NCI-H2029 (cell line): ENCODE measurements at places on chromosomes 1 and 21.

DNA sequence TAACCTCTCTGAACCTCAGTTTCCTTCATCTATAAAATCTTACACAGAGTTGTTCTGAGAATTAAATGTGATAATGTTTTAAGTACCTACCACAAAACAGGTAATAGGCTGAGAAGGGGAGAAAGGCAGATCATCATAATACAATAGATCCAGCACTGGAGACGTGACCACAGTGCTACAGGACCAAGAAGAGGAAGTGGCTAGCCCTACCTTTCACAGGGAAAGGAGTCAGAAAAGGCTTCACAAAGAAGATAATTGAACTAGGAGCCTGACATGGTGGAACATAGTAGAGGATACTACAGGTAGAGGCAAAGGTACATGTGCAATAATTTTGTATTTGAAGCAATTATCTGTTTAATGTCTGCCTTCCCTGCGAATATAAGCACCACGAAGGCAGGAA is 45.1 kb downstream of the ERI3 start:
- no peak for DNase-seq

DNA sequence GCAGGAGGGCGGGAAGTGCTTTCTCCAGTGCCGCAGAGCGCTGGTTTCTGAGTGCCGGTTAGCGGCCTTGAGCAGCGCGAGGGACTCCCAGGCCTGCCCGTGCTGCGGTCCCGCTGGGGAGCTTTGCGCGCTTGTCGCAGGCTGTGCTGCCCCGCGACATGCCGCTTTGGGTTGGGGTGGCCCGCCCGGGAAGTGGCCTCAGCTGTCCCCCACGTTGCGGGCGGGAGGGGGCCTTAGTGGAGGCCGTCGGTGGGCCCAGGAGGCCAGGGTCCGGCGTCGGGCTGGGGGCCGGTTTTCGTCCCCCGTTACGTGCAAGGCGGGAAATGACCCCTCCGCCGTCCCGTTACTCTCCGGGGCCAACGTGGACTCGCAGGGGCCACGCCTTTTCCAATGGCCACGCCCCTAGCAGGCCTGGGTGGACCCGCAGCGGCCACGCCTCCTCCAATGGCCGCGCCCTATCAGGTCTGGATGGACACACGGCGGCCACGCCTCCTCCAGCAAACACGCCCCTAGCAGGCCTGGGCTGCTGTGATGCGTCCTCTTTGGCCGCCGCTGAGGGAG is 977 bp upstream of the C1orf174 start:
- DNase-seq = no peak

- no peak for DNase-seq
Observed at GRCh38 chr1:30372792-30373433, 350.5 kb downstream of the MATN1 start.

- DNase-seq = peak; percentile 51
Observed at GRCh38 chr1:37995751-37996345, 6.0 kb upstream of the SF3A3 start.

DNA sequence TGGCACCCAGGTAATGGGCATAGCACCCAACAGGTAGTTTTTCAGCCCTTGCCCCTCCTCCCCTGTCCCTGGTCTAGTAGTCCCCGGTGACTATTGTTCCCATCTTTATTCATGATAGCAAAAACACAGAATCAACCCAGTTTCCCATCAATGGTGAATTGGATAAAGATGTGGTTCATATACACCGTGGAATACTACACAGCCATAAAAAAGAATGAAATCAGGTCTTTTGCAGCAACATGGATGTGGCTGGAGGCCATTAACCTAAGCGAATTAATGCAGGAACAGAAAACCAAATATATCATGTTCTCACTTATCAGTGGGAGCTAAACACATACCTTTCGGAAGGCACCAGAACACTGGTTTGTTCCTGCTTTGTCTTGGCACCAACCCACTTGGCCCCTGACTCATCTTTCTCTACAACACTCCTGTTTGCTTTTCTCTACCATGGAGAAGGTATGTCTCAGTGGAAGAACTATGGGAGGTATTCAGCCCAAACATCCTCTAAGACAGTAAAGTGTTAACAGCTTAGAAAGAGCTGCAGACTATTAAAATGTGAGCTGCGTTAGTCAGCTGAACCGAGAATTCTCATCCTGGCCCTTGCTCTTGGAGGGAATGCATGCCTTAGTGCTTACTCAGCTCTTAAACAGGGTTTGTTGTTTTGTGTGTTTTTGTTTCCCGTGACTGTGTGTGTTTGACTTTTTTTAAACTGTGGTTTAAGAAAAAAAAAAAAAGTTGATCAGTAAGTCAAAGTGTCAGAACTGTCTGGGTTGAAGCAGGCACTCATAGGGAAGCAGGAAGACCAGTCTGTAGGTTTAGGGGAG is 203.0 kb downstream of the TOMM20 start:
- peak; percentile 75 for DNase-seq

GRCh38 chr1:155537193-155537592 is 25.4 kb downstream of the ASH1L start:
- no peak for DNase-seq

DNA sequence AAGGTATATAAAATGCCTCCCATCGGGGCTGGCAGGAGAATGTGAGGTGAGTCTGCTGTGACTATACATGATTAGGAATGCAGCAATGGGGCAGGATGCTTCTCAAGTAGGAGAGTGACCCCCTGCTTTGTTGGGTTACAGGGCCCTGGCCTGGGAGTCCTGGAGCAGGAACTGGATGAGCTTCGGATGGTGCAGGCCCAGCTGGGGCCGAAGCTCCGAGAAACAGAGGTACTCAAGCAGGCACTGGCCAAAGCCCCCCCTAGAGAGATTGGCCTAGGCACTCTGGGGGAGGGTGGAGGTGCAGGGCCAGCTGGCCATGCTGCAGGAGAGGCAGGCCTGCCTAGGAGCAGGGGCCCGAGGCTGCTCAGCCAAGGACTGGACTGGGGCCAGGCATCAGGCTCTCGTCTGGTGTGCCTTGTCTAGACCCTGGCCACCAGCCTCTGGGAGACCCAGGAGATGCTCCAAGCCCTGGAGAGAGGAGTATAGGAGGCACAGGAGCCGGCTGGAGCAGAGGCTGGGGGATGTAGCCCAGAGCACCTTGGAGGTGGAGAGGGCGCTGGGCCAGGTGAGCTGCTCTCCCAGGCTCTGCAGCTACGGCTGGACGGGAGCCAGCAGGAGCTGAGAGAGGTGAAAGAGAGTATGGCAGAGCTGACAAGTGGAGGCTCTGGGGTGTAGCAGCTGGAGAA is 32.8 kb upstream of the PKP1 start:
- DNase-seq = peak; percentile 55

DNA sequence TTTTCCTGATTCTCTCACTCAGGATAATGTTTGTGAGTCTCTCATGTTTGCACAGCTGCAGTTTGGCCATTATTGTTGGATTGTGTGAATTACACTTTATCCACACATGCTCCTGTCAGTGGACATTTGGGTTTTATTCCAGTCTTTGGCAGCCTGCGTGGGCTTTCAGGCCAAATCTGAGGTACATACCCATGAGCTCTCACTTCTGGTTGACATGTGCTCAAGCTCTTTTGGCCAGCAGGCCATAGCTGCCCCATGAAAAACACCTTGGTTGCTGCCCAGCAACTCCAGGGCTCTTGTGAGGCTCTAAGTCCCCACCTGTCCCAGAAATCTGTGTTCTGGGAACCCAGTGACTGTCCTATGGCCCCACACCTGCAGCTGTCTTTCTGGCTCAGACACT is 124.5 kb upstream of the GALNT2 start:
- peak; percentile 29 for DNase-seq

- DNase-seq = no peak
Observed at GRCh38 chr1:99751877-99752504, 14.4 kb downstream of the FRRS1 start.

DNA sequence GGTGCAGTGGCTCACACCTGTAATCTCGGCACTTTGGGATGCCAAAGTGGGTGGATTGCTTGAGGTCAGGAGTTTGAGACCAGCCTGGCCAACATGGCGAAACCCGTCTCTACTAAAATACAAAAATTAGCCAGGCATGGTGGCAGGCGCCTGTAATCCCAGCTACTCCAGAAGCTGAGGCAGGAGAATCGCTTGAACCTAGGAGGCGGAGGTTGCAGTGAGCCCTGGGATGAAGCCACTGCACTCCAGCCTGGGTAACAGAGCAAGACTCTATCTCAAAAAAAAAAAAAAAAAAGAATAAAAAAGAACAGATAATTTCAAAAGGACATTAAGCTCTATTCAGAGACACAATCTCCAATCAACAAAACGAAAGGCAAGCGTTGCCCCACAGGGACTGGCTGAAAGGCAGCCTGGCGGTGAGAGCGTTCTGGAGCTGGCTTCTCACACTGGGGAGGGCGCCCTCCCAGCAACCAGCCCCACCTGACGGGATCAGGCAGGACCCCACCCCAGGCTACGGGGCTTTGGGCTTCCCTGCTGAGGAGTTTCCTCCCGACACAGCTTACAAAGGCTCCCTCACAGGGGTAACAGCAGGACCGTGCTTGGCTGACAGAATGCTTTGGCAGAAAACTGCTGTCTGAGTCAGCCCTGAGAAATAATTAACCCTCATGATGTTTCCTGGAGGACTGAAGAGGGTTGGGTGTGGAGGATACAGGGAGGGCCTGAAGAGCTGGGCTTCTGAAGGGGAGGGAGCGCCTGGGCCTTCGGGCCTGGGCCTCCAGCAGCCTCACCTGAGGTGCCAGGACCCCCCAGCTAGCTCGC is 31.1 kb upstream of the SRP9 start:
- peak; percentile 87 for DNase-seq

DNA sequence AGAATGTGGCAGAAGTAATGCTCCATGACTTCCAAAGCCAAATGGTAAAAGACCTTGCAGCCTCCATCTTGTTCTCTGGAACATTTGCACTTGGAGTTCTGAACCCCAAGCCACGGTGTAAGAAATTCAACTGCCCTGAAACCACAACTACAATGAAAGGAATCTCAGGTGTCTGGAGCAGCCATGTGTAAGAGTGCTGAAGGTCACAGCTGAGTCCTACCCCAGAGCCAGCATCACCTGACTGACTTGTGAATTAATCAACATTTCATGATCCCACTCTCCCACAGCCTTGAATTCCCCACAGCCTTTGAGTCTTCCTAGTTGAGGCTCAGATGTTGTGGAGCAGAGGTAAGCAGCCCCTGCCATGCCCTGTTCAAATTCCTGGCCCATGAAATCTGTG is 192.8 kb upstream of the CAMK1G start:
- DNase-seq = no peak

DNA sequence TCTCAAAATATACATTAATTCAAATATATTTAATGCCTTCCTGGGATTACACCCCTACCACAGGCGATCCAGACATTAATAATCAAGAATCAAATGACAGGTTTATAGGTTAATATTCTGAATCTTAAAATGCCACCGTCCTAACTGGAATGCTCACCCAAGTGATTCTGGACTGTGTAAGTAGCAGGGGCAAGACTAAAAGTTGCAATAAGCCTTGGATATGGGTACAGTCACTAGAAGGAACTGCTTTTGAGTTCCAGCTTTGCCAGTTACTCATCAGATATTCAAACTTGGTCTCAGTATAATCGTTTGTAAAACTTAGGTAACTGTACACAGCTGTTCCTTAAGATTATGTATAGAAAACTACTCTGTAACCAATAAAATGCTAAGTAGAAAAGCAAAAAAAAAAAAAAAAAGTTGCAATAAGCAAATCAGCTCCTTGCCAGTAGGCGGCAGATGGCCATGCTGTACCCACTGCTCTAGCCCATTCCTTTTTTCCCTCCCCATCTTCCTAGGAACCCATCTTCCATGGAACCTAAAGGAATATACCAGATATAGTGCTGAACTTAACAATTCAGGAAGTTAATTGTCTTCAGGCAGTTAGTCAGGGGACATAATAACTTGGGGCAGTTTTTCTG is 10.5 kb downstream of the RO60 start:
- no peak for DNase-seq
